ENCODE measurements at places on chromosomes 5 and 9. TPM values are rescaled to one million over a fixed set of nuclear protein-coding genes. Genes with fewer than 3 reads are reported as not detected.

Gene FAT2
- total RNA-seq, result 0.59 TPM

Gene SERF1B
- total RNA-seq, result 8.3 TPM

Gene NPR3
- total RNA-seq, result 92.3 TPM

GRCh38 chr9:6098431-6098830, 83.0 kb upstream of the RANBP6 start:
- no peak overlapping the region for H3K4me3 ChIP-seq
- H3K27me3 ChIP-seq, result no peaks in the 10 kb centered on the region
- H3K36me3 ChIP-seq, result no peaks in the 10 kb centered on the region

DNA sequence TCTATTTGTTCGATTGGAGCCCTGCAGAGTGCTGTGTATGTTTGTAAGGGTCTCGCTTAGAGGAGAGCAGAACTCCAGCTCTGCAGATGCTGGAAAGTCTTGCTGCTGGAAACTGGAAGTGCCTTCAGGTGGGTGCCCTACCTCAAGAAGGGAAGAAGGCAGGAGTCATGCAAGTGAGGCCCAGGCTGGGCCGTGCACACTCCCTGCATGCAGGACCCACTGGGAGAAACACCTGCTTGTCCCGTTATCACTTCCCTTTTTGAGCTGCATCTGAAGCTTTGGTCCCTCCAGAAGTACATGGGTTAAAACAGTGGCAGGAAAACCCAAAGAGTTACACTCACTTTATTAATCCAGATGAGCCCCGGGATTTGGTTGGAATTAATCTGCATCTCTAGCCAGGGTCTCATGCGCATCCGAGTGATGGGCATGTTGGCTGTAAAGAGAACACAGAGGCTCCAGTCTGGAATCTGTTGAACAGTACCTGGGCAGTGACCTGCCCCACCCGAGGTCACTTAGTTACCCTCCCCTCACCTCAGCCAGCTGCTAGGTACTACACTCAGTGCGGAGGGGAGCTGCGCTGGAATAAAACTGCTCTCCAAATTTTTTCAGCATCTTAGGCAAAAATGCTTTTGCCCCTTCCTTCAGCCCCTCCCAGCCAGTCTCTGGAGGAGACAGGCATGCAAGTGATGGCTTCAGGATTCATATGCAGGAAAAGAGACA, 1.4 kb downstream of the IRF1 start:
- peak overlapping the region; percentile 95 for H3K4me3 ChIP-seq
- peak overlapping the region; percentile 90 for H3K27ac ChIP-seq
- peaks cover 44% of the 10 kb centered on the region for H3K36me3 ChIP-seq
- peaks cover 30% of the 10 kb centered on the region for H3K4me1 ChIP-seq

DNA sequence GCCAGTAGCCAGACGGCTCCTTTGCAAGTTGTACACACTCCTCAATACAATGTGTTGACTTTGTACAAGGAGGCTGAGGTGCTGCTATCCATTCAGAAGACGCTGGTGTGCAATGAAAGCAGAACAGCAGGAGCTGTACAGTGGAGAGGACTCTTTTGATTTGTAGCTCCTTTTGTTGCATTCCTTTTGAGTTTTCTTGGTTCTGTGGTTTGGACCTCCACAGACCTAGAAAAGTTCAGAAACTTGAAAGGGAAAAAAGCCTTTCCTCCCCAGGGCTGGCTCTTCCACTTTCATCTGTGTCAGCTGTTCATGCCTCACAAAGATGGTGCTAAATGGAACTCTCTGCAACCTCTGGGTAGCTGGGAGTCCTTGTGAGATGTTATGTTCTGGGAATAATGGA, 117.4 kb downstream of the MAT2B start:
- H3K27me3 ChIP-seq, result no peaks in the 10 kb centered on the region
- no peaks in the 10 kb centered on the region for H3K4me1 ChIP-seq
- H3K4me3 ChIP-seq, result no peak overlapping the region

GRCh38 chr5:26622947-26623346, 415.4 kb downstream of the CDH9 start:
- H3K36me3 ChIP-seq, result no peaks in the 10 kb centered on the region
- H3K27ac ChIP-seq, result no peak overlapping the region
- no peaks in the 10 kb centered on the region for H3K27me3 ChIP-seq
